ENCODE measurements at places on chromosomes 2 and 18.

DNA sequence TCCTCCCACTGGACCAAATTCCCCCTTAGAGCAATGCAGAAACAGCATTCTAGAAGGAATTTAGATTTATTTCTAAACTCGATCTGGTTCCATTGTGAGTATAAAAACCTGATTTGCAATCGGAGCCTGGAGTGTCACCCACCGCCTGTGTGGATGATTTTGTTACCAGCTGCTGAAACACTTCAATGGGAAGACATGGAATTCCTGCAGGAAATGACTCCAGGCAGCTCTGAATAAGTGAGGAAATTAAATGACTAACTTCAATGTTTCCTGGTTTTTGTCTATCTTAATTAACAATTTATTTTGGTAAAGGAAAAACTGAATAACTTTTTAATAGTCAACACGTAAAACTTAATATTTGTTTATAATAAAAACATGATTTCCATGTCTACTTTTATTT, 19.3 kb downstream of the CTAGE1 start:
- no peak for DNase-seq

DNA sequence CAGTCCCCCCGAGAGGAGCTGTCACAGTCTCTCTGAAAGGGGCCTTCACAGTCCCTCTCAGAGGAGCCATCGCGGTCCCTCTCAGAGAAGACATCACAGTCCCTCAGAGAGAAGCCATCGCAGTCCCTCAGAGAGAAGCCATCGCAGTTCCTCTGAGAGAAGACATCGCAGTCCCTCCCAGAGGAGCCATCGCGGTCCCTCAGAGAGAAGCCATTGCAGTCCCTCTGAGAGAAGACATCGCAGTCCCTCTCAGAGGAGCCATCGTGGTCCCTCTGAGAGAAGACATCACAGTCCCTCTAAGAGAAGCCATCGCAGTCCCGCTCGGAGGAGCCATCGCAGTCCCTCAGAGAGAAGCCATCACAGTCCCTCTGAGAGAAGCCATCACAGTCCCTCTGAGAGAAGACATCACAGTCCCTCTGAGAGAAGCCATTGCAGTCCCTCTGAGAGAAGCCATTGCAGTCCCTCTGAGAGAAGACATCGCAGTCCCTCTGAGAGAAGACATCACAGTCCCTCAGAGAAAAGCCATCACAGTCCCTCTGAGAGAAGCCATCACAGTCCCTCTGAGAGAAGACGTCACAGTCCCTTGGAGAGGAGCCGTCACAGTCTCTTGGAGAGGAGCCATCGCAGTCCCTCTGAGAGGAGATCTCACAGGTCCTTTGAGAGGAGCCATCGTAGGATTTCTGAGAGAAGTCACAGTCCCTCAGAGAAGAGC, 1.3 kb upstream of the ZNF512 start:
- no peak for DNase-seq

GRCh38 chr2:113863144-113863543, 26.7 kb upstream of the ACTR3 start:
- no peak for DNase-seq

- DNase-seq: no peak
Observed at GRCh38 chr2:232872826-232873225, 2.8 kb downstream of the SNORC start.

DNA sequence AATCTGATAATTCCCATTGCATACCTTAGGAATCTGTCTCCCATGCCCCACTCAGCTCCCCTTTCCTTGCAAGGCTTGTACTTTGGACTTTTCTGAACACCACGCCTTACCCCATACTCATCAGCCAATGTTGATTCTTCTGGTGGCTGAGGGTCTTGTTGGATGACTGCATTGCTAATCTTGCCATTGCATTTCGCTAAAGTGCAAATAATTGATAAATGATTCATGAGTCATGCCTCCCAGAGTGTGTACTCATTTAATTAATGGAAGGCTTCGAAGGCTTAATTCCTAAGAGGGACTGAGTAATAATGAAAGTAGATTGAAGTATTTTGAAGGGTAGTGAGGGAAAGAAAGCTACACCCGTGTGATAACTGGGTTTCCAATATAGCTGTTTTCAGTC, 28.0 kb upstream of the PPP1R1C start:
- DNase-seq: no peak

GRCh38 chr2:209907746-209908145, 94.7 kb upstream of the RPE start:
- no peak for DNase-seq

GRCh38 chr2:211396815-211397214, 840.4 kb downstream of the CPS1 start:
- DNase-seq: no peak

DNA sequence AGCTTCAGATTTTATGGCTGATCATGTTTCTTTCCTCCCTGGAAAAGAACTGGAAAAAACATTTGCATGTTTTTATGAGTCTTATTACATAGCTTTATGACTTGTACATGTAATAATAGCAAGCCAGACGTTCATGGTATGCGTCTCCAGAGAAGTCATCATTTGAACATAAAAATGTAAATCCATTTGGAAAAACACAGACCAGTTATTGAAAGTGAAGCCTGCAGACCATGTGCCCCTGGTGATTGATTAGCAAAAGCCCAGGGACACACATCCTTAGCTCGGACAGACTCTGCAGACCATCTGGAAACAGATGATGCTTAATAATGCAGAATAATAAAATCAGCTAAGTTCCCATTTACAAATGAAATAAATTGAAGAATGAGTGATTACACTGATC, 283.1 kb downstream of the TDRD15 start:
- no peak for DNase-seq

GRCh38 chr18:79442508-79443221, 46.9 kb downstream of the NFATC1 start:
- no peak for DNase-seq

- no peak for DNase-seq
Observed at GRCh38 chr2:239238839-239239606, 161.8 kb downstream of the HDAC4 start.

- DNase-seq: no peak
Observed at GRCh38 chr2:180523621-180524340, 456.6 kb upstream of the UBE2E3 start.

- DNase-seq: no peak
Observed at GRCh38 chr2:241425368-241425767, 69.3 kb downstream of the FARP2 start.

DNA sequence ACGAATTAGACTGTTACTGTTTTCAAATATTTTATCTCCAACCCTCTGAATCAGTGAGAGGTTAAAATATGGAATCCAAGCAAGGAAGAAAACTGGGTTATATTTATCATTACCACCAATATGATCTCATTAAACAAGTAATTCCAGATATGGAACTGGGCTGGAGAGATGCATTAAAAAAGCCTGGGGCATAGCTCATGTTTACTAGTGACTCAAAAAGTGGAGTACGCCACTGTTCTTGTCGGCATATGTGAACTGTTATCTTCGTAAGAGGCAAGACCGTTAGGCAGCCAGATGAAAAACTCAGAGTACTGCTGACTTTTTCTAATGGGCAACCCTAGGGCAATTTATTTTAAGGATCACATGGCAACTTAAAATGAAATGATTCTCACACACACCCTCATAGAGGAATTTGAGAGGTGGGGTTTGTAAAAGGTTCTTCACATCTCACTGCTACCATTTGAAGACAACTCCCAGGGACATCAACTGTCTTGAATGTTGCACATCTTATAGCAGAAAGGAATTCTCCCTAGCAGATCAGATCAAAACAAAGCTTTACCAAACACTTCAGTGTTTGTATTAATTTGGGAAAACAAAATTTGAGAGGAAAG, 105.2 kb upstream of the TFCP2L1 start:
- no peak for DNase-seq

GRCh38 chr2:102304268-102304667, 7.1 kb upstream of the IL1RL1 start:
- DNase-seq: no peak

- DNase-seq: no peak
Observed at GRCh38 chr2:45973426-45973825, 322.0 kb downstream of the PRKCE start.

GRCh38 chr2:46497766-46498165, 18.4 kb downstream of the TMEM247 start:
- no peak for DNase-seq

DNA sequence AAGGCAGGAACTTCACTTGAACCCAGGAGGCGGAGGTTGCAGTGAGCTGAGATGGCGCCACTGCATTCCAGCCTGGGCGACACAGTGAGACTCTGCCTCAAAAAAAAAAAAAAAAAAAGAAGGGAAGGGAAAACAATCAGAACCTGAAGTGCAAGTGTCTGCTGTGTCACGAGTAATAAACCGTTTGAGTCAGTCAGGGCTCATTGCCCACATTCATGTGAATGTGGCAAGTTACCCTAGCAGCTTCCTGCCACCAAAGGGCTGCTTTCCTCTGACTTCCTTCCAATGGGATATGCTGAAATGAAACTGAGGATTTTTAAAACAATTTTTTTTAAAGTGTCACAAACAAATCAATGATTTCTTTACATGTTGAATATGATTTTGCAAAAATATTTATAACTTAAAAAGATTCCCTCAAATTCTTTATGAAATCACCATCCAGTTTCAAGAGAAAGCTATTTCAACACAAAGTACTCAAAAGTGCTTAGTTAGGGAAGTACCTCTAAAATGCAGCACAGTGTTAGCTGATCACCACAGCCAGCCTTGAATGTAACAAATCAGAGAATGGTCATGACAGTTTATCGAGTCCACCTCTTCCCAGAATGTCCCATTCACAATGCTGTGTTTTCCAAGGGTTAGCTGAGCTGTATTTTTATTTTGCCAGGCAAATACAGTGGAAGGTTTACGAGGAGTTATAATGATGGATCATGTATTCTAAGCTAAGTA, 36.4 kb downstream of the WDSUB1 start:
- no peak for DNase-seq

DNA sequence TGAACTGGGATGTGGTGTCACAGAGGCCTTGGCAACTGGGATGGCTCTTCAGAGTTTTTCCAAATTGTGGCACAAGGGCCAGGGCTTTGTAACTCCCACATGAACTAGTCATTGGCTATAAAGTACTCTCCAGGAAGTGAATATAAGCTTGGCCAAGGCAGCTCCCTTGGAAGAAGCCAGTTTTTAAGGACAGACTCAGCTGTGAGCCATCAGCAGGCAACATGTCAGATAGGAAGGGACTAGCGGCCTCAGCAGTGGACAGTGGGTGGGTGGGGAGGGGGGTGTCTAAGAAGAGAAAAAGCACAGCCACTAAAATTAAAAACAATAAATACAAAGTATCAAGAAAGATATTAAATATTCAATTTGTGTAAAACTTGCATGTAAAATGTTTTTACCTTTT, 691.1 kb upstream of the PIK3C3 start:
- DNase-seq: no peak

DNA sequence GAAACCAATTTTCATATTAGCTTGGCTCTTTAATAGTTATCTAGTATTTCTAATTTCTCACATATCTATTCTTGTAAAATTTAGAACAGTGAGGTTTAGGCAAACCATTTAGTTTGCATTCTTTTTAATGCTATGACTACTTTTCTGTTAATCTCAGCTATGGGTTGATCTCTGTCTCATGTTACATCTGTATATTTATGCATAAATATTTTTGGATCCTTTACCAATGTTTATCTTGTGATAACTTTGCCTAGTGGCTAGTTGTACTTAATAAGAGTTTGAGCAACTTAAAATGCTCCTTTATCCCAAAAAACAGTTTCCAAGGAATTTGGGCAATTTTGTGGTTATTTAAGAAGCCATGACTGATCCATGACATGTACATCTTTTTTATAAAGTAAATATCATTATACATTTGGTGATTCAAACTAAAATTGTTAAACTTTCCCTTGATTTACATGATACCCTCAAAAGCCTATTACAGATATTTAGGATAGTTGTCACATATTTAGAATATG, 86.3 kb downstream of the R3HDM1 start:
- DNase-seq: no peak

GRCh38 chr2:26940001-26940400, 30.4 kb upstream of the MAPRE3 start:
- DNase-seq: no peak

DNA sequence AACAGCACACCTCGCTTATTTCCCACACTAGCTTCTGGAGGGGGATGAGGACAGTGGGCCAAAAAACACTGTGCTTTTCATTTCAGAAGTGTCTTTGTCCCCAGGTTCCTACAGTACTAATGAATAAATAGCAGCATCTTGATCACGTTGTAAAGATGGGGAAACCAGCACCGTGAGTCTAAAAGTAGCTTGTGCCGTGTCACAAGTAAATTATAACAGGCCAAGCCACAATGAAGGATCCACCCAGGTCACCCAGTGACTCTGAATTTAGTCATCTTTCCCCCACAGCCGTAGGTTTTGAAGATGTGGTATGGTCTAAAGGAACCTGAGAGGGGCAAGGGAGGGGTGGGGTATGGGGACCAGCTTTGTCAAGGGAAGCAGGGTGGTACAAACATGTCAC, 8.8 kb downstream of the FZD7 start:
- DNase-seq: no peak

DNA sequence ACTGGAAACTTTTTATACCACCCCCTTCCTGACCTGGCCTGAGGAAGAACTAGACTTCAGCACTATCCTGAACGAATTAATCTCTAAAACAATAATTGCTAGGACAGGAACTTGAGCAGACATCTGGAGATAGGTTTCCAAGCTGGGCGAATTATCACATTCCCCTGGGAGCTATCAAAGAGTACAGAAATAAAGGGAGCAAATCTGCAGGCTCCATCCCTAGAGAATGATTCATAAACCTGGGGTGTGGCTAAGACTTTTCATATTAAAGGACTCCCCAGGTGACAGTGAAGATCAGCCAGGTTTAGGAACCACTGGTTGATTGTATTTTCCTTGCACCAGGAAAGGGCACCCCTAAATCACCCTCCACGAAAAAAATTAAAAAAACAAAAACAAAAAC, 105.6 kb upstream of the NOL4 start:
- no peak for DNase-seq

DNA sequence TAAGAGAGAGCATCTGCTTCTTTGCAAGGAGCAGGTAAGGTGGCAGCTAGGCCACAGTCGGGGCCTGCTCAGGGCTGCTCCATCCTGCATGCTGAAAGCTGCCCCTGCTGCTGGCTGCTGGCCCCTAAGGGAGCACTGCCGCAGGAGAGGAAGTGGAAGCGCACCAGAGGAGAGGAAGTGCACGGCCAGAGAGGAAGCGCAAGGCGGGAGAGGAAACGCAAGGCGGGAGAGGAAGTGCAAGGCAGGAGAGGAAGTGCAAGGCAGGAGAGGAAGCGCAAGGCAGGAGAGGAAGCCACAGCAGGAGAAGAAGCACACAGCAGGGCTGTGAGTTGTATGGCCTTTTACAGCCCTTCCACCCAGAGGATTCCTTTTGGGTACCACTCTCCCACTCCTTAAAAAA, 539.0 kb upstream of the TNP1 start:
- DNase-seq: no peak

DNA sequence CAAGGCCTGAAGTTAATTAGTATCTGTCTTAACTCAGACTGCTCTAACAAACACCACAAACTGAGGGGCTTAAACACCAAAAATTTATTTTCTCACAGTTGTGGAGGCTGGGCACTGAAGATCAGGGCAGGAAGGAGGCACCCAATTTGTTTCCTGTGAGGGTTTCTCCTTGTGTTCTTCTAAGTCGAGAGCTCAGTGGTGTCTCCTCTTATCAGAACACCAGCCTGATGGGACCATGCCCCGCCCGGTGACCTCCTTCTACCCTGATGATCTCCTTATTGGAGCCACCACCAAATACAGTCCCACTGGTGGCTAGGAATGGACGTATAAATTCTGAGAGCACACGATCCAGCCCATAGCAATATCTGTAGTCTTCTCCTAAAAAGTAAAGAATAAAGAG, 20.5 kb downstream of the TMEM18 start:
- no peak for DNase-seq
